ENCODE measurements at places on chromosomes 16 and 17. TPM values are rescaled to one million over a fixed set of nuclear protein-coding genes. Genes with fewer than 3 reads are reported as not detected.

The CFAP52 gene
- not detected for total RNA-seq

DNA sequence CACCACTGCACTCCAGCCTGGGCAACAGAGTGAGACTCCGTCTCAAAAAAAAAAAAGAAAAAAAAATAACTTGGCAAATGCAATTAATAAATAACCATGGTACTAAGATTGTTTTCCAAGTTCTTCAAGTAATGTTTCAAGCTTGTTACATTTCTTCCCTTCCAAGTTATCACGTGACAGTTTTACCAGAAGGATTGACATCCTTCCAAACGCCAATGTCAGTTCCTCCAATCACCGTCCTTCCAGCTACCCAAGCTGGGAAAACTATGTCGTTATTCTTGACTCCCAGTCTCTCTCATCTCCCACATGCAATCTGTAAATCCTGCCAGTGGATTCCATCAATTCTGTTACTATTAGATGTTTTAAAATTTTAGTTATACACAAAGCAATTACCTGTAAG lies 3.9 kb upstream of the PHAF1 start:
- DNase-seq = no peak

The ASGR2 gene
- not detected for total RNA-seq

- no peak for DNase-seq
These were observed 36.8 kb downstream of the CHD9 start for GRCh38 chr16:53091466-53092211.

The SLC5A10 gene
- total RNA-seq = not detected

DNA sequence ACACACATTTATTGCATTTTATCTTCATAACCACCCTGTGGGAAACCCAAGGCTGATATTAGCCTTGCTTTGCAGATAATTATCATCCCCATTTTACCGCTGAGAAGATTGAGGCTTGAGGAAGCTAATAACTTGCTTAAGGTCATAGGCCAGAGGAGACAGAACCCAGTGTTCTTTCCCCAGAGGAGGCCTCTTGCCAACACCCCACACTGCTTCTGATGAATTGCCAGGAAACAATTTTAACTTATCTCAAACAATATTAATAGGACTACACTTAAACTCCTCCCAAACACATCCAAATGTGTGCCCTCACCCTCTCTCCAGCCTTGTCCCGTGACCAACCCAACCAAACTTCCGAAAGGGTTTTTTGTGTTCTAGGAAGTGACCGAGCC lies 2.1 kb upstream of the SPG7 start:
- no peak for DNase-seq

- DNase-seq = no peak
These were observed 282.3 kb upstream of the CCL2 start for GRCh38 chr17:33972763-33973162.

DNA sequence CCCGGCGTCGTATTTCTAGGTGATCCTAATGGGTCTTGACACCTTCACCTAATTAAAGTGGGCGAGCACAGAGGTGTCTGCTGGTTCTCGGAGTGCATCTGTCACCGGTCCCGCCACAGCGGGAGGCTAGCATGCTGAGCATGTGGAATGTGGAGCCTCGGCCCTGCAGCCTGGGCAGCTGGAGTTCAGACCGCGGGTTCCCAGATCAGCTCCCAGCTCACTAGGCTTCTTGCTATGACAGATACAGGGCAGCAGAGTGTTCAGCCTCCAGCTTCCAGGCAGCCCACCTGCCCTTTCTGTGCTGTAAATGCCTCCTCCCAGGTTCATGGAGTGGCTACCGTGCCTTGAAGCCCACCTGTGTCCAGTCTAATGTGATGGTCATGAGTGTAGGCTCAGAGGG lies 166.7 kb downstream of the CPPED1 start:
- no peak for DNase-seq

DNA sequence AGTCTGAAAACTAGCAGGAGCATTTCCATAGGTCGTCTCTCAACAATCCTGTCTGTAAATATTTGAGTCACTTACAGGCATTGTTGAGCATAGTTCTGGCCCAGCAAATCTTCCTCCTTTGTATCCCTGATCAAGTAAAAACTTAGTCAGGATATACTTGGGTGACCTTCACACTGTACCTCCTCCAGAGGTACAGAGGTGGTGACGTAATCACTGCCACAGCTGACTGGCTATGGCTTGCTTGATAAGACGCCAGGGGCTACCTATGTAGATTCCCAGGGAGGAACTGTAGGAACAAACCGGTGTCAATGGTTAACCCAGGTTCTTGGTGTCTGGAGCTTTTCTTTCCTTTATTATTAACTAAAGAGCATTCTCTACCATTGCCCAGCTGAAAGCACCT lies at the start of gene KCNJ16:
Gene KCNJ16 (plus strand): TSS at position 270 of the 400 bp plus-strand sequence. CDS start 56,863 bp downstream, outside the sequence.
- DNase-seq = no peak

DNA sequence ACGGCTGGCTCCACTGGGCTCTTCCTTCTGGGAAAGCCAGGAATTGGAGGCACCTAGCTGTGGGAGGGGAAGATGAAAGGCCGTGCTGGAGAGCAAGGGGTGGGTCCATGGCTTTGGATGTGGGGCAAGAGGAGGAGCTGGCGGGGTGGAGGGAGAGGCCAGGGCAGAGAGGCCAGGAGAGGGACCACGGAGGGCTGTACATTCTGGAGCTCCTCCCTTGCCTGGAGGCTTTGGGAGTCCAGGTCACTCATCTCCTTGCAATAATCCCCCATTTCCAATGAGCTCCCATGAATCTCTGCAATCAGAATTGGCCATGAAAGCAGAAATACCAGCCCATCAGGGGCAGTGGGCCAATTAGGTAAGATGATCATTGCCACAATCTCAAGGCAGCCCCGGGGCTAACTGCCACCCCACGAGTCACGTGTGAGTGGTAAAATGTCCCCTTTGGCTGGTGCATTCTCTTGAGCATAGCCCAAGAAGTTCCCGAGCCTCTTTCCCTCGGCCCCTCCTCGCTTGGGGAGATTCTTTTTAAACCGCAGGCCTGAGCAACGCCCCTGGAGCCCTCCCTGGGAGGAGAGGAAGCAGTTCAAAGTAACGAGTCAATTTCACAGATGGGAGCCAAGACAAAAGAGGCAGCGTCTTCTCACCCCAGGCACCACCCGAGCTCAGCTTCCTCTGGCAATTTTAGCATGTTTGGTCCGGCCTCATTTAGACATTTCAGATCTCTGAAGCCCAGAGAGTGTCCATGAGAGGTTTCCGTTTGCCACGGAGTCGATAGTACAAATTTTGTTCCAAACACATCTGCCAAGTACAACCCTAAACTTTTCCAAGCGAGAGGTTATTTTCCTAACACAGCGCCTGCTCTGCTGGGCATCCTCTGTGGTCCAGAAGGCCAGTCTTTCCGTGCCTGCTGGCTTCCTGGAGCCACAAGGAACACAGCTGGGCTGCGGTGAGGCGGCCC lies 13.4 kb downstream of the RTN4RL1 start:
- DNase-seq = no peak

- DNase-seq = no peak
These were observed 40.2 kb downstream of the CNOT1 start for GRCh38 chr16:58589326-58589905.

DNA sequence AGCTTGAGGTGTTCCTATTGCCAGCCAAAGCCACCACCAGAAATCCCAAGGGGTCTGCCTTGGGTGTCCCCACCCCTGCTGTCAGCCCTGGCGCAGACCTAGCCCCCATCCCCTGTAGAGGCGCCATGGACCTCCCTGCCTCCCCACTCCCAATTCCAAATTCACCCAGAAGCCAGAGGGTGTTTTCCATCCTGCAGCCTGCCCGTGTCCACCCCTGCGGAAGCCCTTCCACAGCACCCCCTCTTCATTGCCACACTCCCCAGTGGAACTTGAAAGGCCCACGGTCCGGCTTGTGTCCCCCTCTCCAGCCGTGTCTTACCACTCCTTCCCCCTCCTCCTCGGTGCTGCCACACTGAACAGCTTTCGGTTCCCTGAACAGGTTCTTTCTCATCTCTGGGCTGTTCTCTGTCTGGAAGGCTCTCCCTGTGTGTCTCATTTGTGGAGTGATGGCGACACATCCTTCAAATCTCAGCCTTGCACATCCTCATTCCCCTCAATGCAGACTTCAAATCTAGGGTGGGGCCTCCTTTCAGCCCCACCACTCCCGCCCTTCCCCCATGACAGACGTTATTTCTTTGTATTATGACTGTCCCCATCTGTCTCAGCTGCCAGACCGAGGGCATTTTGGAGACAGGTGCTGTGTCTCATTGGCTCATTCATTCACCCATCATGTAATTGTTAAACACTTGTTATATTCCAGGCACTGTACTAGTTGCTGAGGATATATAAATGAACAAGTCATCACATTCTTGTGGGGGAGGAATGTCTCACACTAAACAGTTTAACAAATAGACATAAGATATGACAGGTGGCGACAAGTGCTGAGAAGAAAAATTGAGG lies 36.3 kb downstream of the ADGRG5 start:
- DNase-seq = no peak

The WFDC1 gene
- total RNA-seq = not detected

- peak; percentile 49 for DNase-seq
These were observed 12.7 kb upstream of the CD300A start for GRCh38 chr17:74453665-74454196.

GRCh38 chr17:67439269-67439668 lies 62.2 kb downstream of the PITPNC1 start:
- no peak for DNase-seq

The SHISA6 gene
- total RNA-seq = not detected

DNA sequence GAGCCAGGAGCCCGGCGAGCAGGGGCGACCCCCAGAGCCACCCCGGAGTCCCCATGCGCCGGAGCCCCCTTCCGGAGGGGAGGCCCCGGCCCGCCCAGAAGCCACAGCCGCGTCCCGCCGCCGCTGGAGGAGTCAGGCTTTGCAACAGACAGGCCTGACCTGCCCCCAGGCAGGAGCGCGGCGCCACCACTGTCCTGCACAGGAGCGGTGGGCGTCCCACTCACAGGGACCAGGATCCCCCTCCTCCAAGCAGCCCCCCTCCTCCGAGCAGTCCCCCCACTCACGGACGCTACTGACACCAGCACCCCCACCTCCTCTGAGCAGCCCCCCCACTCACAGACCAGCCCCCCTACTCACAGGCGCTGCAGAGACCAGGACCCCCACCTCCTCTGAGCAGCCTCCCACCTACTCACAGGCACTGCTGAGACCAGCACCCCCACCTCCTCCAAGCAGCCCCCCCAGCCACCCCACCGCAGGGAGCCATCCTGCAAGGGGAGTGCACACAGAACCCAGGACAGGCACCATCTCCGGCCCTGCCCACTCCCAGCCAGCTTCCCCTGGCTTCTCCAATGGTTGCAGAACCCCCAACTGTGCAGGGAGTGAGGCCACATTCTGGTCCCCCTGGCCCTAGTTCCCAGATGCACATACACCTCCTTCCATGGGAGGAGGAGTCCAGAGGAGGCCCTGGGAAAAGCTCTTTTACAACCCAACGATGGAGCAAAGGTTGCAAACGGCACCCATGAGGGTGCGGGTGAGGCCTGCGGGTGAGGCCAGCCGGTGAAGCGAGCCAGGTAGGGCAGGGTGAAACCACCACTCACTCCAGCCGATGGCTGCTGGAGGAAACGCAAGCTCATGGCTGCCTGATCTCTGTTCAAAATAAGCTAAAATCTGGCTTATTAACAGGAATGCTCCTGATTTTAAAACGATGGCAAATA lies 69.9 kb downstream of the ABR start:
- DNase-seq = no peak

DNA sequence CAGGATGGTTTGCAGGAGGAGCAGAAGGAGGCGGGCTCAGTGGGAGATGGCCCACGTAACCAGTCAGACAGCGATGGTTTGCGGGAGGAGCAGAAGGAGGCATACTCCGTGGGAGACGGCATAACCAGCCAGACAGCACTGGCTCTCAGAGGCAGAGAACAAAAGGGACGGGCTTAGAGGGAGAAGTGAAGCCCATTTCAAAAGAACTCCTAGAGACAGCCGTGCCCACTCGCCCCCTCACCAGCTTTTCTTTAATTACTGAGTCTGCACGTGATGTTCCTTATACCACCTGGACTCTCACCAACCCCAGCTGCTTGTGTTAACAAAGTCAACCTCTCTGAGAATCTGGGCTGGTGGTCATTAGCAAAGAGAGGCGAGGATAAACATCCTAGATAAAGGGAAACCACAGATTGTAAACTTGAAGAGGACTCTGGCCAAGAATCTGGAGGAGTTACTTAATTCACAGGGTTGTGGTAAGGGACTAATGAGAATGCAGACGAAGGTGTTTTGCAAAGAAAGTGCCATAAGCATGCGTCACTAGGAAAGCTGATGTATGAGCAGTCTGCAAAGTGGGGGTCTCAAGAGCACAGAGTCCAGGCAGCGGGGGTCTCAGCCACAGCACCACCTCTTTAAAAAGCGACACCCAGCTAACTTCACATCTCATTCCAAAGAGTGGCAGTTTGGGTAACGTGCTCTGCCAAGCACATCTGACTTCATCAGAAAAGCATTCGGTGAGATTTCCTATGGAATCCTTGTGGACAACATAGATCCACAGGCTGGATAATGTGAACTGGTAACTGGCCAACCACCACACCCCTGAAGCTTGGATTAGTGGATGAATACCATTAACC lies 51.7 kb downstream of the NXN start:
- DNase-seq = no peak

DNA sequence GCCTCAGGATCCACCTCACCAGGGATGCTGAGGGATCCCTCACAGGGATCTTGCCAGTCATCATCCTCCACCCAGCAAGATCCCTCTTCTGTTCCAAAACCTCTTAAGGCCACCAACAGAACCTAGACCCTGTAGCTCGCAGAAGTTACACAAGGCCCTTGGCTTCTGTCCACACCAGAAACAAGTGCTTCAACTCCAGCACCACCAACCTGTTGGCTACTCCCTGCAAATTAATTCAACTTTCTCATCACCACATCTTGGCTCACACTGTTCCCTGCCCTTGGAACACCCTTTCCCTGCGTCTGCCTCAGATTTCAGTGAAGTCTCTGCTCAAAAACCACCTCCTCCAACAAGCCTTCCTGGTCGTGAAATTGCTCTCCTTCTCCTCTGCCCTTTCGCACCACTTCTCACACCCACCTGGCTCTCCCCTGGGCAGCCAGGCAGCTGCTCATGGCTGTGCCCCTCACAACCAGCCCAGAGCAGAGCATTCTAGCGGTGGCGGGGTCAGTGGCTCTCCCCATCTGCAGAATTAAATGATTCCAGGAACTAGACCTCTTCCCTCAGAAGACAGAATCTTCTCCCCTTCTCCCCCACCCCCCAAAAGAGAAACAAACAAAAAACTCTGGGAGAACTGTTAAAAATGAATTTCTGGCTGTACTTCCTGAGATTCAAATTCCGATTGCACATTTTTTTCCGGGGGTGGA lies 1.8 kb downstream of the PLLP start:
- no peak for DNase-seq

GRCh38 chr17:2610195-2611175 lies 17.0 kb downstream of the PAFAH1B1 start:
- no peak for DNase-seq

The KRT31 gene
- not detected for total RNA-seq

DNA sequence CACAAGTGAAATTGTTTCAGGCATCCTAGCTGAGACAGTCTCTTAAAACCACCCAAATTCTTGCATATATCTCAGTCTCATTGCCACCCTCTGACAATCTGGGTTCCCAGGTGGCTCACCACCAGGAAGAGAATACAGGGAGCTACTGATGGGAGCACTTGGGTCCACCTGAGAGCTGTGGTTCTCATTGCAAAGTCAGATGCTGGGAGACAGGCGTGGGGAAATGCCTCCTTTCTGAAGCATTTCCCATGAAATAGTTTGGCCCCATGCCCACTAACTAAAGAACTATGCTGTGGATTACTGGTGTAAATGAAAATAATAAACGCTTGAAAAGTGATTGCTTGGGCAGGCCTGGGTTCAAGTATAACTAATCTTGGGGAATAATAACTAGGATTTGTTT lies 70.3 kb downstream of the CMC2 start:
- DNase-seq = no peak

The PRSS33 gene
- total RNA-seq = not detected
